ENCODE measurements at places on chromosomes 12 and 14.

DNA sequence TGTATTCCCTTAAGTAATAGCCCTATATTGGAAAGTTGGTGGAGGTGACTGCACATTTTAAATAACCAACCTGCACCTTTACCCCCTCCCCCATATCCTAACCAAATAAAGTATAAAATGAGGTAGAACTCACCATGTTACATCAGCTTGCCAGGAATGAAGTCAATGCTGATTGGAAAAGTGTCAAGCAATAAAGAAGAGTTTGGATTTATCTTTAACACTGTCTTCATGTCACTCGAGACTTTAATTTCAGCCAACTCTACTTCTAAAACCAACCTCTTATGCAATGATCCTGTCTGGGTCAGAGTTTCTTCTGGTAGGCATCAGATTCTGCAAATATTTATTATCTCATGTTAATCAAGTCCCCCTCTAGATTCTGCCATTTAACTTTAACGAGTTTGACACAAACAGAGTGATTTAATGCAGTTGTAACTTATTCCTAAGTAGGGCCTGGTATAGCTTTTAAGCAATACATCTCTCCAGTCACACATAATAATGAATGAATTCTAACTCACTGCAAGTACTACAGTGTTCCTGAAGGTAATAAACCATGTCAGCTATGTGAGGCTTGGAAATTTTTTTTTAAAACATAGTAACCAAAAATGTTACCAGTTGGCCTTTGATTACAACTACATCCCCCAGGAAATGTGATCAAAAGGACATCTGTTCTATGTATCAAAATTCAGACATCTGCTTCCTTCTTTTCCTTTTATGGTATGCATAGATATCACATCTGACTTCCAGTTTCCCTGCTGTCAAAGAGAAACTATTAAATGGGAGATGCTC lies 98.7 kb downstream of the ERGIC2 start:
- DNase-seq, result no peak

GRCh38 chr12:28961948-28962384 lies 187.1 kb upstream of the FAR2 start:
- no peak for DNase-seq

DNA sequence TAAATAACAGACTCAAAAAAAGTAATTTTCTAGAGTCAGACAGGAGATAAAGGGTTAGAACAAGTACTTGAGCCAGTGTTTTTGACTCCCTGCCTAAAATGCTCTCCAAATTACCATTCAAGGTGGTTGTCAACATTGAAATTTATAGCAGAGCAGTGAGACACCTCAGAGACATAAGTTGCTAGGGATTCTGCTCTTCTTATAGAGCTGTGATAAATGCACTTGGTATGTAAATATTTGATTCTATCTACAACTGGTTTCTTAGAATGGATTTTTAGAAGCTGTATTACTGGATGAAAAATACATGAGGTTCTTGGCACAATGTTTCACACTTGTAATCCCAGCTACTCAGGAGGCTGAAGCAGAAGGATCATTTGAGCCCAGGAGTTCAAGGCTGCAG lies 83.9 kb upstream of the OSBPL8 start:
- DNase-seq, result no peak

DNA sequence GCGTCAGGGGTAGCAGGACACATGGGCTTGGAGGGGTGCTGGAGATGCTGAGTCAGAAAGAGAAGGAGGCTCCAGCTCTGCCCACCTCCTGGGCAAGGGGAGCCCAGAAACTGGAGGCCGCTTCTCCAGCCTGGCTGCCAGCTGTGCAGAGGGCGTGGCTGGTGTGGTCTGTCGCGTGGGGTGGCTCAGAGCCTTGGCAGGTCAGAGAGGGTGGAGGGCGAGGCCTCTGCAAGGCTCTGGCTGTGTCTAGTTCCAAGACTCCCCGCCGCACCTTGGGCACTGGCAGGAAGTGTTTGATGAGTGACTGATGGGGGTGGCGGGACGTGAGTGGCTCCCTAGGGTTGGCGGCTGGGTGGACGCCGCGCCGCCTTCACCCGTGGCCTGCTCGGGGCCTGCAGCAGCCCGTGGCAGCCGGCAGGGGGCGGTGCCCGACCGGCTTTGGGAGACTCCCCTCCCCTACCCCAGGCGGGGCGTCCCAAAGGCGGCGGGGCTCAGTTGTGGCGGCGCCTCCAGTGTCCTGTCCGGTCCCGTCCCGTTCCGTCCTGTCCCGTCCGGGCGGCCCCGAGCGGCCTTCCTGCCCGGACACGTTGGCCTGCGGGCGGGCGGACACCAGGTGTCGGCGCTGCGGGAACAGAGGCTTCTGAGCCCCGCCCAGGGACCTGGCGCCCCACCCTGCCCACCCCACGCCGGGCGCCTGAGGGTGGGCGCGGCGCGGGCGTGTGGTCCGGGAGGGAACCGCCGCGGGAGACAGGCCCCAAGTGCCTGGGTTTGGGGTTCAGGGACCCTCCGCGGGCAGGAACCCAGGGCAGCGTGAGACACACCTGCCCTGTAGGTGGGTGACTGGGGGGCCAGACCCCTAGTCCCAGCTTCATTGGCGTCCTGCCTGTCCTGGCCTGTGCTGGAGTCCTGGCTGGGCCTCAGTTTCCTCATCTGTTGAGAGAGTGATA lies 39.7 kb downstream of the KRT80 start:
- DNase-seq, result peak; percentile 86

DNA sequence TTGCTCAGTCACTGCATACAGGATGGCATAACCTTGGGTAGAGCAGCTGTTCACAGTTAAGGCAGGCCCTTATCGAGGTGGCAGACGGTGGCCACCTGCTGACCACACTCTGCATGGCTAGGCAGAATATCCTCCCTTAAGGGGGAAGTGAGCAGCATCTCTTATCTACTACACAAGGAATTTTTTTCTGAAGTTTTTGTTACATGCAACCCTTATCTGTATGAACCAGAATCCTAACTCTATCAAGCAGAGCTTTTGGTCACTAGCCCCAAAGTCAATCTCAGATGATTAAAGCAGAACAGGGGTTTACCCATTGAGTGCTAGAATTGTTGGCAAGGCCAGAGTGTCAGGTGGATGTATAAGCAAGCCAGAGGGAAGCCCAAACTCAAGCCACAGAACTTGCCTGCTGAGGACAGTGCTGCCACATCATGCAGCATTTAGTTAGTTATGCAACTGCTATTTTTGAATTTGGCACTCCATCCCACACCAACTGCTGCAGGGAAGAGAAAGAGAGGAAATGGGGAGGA lies 192.8 kb downstream of the TBX5 start:
- no peak for DNase-seq

GRCh38 chr12:117092886-117093285 lies 6.3 kb downstream of the TESC start:
- DNase-seq, result no peak

DNA sequence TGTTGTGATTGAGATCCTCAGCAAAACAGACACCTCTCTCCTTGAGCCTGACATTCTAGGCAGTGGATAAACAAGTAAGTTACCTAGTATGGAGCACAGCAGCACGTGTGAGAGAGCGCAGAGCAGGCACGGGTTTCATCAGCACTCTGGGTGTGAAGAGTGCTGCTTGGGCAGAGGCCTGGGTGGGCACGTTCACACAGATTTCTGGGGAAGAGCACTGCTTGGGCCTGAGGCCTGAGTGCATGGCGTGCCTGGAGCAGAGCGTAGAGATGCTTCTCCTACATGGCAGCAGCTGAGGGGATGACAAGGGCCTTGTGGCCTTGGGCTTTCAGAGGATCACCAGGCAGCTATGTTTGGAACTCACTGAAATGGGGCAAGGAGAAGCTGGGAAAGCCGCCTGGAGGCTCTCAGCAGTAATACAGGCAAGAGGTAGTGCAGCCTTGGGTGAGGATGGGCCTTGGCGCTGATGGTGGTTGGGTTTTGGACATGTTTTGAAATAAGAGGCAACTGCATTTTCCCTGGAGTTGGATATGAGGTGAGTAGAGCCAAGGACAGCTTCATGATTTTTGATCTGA lies 17.6 kb downstream of the CKB start:
- no peak for DNase-seq

DNA sequence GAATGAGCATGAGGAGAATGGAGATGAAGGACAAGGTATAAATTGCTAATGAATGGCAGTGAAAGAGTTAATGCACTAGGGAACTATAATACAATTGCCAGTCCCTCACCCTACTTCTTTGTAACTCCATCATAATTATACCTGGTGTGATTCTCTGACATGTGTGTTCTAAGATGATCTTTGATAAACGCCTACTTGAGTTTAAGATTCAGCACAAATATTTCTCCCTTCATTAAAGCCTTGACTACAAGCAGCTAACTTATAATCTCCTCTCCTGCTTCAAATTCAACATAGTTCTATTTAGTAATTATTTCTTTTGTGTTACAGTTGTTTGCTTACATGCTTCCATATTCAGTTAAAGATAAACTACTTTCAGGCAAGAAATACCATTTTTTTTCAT lies 9.7 kb upstream of the CLEC2A start:
- DNase-seq, result no peak

DNA sequence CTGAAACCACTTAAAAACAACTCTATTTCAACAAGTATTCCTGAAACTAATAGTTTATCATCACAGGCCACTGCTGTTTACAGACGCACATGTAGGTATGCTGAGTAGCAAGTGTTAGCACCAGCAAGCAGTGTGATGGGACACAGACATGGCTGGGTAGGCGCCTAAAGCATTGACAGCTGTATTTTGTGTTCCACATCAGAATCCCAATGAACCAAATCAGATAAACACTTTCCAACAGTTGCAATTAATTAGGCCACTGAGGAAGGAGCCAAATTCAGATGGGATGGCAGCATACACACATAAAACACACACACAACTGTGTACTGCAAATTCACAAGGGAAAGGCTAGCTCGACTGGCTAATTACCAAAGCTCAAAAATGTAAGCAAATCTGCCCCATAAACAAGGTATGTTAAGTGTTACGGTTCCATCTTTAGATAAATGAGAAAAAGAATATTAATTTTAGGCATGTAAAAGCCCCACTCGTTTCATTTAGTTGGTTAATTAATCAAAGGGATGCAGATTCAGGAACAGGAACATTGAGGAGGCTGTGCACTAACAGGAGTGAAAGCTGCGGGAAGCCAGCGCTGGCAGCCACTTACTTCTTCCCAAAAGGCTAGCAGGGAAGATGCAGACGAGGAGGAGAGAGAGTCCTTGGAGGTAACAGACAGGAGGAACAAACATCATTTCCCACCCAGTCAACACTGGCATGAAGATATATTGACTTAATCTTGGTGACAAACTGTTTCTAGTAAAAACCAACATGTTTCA lies 33.4 kb downstream of the AMN start:
- no peak for DNase-seq

- DNase-seq, result no peak
These were observed 53.4 kb downstream of the RPH3A start for GRCh38 chr12:112844814-112845565.

DNA sequence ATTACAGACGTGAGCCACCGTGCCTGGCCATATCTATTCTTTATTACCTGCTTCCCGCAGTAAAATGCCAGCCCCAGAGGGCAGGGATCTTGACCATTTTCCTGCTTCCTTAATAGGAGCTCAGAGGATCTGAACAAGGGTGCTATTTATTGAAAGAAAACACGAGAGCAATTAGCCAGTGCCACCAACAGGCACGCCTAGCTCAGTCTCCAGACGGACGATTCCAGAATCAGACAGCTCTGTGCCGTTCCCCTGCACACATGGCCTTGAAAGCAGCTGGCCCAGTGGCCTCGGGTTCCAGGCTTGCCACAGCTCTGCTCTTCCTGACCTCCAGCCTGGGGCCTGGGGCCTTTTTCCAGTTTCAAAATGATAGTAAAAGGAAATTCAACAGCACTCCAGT lies 135.2 kb upstream of the RFLNA start:
- no peak for DNase-seq

GRCh38 chr12:93593843-93594242 lies 21.4 kb downstream of the SOCS2 start:
- DNase-seq, result no peak

DNA sequence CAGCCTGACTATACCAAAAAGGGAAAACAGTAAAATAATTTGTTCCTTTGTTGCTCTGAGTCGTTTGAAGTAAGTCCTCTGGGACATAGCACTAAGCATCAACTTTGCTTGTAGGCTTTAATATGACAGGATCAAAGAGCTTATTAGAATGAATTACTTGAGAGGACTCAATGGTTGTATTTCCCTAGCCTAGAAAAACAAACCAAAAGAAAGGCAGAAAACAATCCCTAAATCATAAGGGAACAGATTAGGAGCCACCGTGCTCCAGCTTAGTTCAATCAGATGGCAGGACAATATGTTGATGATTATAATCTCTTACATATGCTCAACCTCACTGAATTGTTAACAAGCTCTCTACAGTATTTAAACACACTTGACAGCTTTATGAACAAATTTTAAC lies 988.4 kb downstream of the FLRT2 start:
- no peak for DNase-seq

GRCh38 chr14:52333823-52334657 lies 19.9 kb downstream of the PTGER2 start:
- no peak for DNase-seq

GRCh38 chr12:25723921-25724491 lies 170.9 kb upstream of the LMNTD1 start:
- no peak for DNase-seq

DNA sequence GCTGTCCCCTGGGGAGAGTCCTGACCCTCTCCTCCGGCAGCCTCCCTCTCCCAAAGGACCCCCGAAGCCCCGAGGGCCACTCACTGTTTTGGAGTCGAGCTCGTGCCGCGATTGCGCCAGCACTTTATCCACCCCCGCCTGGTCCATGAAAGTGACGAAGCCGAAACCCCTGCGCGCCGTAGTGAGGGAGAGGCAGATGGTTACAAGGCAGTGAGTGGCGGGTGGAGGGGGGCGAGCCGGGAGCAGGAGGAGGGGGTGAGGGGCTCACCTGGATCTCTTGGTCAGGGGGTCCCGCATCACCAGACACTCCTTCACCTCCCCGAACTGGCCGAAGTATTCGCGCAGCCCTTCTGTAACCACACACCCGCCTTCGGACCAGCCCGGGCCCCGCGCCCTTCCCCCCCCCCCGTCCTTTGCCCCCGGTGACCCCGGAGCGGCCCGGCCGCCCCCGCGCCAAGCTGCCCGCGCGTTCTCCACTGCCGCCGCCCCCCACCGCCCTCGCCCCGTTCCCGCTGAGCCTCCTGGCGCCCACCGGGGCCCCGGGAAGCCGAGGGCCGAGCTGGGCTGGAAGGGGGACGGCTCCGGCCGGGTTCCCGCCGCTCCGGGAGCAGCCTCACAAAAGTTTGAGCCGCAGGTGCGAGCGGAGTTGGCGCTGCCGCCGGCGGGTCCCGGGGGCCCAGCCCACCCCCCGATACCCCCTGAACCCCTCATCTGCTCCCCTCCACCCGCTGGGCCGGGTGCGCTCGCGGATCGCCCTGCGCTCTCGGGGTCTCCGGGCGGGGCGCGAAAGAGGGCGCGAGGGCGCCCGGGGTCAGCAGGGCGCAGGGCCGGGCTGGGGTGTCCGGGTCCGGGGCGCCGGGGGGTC lies 808 bp downstream of the MSI1 start:
- DNase-seq, result no peak

GRCh38 chr12:105231396-105231795 lies 4.6 kb downstream of the APPL2 start:
- DNase-seq, result no peak

Data from GM12891 (cell line).